T-cell (primary cell): ENCODE measurements at places on chromosomes 3 and 15. TPM values are rescaled to one million over a fixed set of nuclear protein-coding genes. Genes with fewer than 3 reads are reported as not detected.

- DNase-seq, result no peak
Measured at GRCh38 chr3:185934174-185934557, 3.6 kb downstream of the TRA2B start.

DNA sequence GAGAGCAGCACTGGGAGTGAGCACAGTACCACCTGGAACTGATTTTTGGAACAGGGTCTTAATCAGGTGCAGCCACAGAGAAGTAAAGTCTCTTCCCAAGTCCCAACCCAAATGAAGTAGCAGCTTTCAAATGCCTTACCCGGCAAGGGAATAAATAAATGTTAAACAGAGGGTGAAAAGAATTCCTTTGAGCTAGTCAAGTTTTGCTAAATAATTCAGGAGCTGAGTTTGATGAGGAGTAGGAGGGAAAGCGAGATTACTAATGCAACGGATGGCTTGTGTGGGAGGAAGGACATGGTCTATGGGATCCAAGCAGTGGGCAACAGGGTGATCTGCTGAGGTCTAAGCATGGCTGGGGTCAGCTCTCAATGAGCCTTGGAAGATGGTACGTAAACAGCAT, 204.5 kb upstream of the ST8SIA2 start:
- DNase-seq, result no peak

- no peak for DNase-seq
Measured at GRCh38 chr15:90471126-90471525, 58.6 kb upstream of the CRTC3 start.

- DNase-seq, result no peak
Measured at GRCh38 chr3:15645740-15646501, 44.4 kb downstream of the BTD start.

DNA sequence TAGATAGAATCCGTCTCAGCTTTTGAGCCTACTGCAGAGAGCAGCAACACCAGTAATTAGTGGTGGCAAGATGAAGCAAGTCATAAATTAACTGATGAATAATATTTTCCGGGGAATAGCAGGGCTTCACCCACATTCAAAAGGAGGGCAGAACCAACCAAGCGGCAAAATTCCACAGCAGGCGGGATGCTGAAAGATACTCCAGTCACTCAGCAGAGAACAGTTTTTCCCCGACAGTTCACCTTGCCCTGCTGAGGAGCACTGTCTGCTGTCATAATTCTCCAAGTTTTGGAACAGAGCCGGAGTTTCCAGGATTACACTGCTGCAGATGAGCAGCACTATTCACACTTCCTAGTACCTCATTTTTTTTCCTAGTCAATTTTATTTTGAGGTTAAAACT, 274.7 kb downstream of the CD47 start:
- DNase-seq, result no peak

GRCh38 chr15:39631357-39631756, 50.5 kb downstream of the THBS1 start:
- no peak for DNase-seq

- DNase-seq, result no peak
Measured at GRCh38 chr3:187551416-187551815, 118.8 kb downstream of the SST start.

DNA sequence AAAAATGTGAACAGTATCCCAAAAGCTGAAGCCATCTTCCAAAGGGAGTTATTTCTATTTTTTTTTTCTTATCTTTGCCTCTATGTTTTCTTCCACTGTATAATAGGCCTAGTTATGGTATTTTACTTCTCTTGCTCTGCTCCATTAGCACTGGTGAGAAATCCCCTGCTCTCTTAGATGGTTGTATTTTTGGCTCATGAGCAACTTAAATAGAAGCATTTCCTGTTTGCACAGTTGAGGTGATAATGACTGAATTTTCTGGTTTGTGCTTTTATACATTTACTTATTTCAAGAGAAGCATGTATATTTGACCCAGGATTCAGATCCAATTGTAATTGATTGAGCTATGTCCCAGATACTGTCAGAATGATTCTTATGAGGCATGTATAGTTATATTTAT, 61.6 kb upstream of the CD200R1L start:
- DNase-seq, result no peak

DNA sequence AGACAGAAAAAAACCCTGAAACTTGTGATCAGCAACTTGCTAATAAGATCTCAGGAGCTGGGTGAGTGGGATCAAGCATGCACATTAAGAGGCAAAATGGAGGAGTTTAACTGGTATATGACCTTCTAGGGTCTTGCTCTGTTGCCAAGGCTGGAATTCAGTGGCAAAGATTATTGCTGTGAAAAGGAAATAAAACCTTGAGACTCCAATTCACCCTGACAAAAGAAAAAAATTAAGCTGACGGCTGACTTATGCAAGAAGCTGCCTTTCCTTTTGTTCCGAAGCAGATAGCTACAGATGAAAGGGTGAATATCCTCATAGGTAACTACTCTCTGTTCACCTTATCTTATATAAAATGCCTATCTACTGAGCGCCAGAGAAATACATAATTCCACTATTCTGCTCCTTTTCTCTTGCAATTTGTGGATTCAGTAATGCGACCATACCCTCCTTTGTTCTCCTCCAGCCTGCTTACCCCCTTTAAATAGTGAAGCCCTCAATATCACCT, 68.9 kb downstream of the HERC1 start:
- DNase-seq, result no peak

DNA sequence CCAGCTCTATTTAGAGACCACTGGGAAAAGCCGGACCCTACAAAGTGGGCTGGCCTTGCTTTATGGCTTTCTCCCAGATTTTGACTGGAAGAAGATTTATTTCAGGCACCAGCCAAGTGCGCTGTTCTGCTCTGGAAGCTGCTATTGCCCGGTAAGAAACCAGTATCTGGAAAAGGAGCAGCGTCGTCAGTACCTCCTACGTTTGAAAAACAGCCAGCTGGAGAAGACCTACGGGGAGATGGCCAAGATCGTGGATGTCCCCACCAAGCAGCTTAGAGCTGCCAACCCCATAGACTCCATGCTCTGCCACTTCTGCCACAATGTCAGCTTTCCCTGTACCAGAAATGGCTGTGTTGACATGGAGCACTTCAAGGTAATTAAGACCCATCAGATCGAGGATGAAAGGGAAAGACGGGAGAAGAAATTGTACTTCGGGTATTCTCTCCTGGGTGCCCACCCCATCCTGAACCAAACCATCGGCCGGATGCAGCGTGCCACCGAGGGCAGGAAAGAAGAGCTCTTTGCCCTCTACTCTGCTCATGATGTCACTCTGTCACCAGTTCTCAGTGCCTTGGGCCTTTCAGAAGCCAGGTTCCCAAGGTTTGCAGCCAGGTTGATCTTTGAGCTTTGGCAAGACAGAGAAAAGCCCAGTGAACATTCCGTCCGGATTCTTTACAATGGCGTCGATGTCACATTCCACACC, 60.9 kb downstream of the PXYLP1 start:
- DNase-seq, result no peak

DNA sequence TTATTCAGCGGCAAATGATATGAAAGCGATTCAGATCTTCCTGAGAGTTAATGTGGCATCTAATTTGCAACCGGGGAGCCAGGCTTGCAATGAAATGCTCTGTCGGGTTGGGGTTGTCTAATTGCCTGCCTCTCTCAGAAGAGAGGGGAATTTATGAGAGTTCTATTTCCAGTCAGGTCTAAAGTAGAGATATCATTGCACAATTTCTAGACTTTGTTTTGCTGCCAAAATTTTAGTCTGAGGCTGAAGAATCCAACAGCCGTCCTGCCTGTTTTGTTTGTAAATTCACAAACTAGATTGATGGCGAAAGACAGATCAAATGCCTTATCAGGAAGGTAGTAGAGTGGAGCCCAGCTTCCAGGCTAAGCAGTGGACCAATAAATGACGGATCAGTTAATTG, 610 bp downstream of the LIPC start:
- no peak for DNase-seq

- no peak for DNase-seq
Measured at GRCh38 chr3:98596541-98597500, 3.4 kb upstream of the CPOX start.

DNA sequence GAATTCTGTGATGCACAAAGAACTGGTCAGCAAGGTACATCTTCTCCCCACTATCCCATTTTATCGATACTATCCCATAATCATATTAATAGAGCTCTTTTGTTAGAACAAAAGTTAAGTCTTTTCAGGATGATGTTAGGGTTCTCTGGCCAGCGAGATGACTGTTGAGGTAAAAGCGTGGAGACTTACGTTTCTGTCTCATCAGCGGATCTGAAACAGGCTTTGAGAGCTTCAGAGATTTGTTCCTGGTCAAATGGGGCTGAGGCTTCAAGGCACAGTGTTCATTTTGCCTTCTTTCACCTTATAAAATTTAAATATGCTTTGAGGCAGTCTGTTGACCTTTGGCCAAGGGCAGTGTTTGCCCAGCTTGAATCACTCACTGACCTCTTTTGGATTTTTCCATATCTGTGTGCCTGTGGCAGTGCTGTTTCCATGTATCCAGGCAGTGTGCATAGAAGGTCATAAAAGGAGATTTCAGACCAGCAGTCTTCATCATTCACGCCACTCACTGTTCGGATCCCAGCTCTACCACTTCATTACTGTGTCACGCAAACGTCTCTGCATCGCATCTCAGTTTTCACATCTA, 3.1 kb downstream of the ADAMTSL3 start:
- no peak for DNase-seq

DNA sequence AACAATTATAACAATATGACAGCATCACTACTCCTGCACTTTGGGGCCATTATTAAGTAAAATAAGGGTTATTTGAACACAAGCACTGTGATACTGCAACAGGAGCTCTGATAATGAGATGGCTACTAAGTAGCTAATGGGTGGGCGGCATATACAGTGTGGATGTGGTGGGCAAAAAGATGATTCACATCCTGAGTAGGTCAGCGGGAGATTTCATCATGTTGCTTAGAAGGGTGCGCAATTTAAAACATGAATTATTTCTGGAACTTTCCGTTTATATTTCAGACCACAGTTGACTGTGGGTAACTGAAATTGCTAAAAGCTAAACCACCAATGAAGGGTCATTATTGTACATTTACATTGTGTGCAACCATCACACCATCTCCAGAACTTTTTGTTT, 42.3 kb downstream of the FBXO22 start:
- no peak for DNase-seq

DNA sequence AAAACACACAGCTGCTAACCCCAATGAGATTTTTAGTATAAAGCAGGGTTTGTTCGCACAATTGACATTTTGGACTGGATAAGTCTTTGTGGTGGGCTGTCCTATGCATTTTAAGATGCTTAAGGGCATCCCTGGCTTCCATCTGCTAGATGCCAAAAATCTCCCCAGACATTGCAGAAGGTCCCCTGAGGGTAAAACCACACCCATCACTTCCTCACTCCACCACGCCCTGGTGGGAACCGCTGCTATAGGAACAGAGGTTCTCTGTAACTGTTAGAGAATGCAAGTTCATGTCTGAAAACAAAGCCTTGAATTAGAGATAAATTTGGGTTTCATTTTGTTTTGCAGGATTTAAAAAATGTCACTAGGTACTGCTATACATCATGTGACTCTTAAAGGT, 67.7 kb downstream of the ARHGEF26 start:
- DNase-seq, result no peak

GRCh38 chr3:51343918-51344687, 41.0 kb upstream of the MANF start:
- no peak for DNase-seq

DNA sequence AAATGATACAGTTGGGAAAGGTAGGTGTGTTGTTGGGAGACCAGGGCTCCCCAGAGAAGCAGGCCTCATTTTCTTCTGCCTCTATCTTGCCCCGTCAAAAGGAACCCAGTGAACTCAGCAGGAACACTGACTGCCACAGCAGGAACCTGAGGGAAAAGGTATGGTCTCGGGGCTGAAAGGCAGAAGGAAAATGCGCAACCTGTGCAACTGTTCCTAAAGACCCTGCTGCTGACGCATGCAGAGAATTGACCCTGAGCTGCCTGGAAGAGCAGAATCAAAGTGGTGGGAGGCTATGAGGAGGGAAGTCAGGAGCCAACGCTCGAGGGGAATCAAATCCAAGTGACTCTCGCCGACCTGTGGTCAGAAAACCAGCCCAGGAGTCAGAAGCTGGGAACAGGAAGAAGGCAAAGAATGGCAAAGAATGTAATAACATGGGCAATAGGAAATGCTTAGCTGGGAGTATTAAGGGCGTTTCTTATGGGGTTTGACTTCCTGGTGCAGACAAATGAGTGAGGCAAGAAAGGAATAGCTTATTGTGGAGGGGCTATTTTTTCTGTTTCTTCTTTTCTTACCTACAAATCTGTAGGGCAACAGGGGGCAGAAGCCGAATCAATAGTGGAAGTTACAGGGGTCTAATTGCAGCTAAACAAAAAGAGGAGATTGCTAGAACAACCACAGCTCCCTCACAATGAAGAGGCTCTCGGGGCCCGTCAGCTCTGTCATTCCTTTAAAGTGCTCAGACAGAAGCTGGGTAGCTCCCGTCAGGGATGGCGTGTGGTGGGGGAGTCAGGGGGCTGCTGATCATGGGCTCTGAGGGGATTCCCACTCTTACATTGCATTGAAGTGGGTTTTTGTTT, 65.4 kb upstream of the DLG1 start:
- DNase-seq, result no peak

DNA sequence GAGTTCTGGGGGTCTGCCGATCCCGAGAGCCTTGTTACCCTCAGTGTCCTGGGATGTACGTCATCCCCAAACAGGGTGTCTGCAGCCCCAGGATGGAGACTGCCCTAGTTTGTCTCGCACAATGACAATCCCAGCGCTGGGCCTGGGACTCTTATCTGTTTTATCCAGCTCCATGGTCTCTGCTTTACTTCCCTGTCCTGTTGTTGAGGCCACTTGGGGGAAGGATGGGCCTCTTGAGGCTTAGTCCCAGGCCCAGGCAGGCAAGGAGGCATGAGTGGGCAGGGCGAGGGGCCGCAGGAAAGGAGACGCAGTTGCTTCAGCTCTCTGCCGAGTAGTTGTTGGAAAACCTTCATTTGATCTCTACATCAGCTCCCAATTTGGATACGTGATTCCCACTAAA, 17.4 kb downstream of the SMAD6 start:
- no peak for DNase-seq

GRCh38 chr3:39473452-39474125, 6.1 kb downstream of the MOBP start:
- DNase-seq, result no peak

- no peak for DNase-seq
Measured at GRCh38 chr3:59006634-59007517, 42.9 kb downstream of the CFAP20DC start.

- DNase-seq, result no peak
Measured at GRCh38 chr3:180563406-180563805, 38.6 kb upstream of the TTC14 start.

Gene SLC51B
- not detected for total RNA-seq

Gene FRMD5
- total RNA-seq, result 0.23 TPM

Gene PRKCI
- total RNA-seq, result 23.9 TPM

Gene FOXL2NB
- total RNA-seq, result not detected

Gene C2CD4A
- total RNA-seq, result not detected

Gene ANKRD34C
- total RNA-seq, result not detected

Gene COX17
- total RNA-seq, result 20.5 TPM

Gene MASP1
- total RNA-seq, result not detected

Gene ITIH3
- 0.23 TPM for total RNA-seq

Gene CD200R1
- total RNA-seq, result 20.4 TPM

Gene CORO2B
- 0.09 TPM for total RNA-seq
